Retinal pigment epithelial cell (primary cell): ENCODE measurements at places on chromosomes 13 and 19.

- no peak for DNase-seq
These were observed at the start of gene ATG4D for GRCh38 chr19:10543420-10544241. TSS of gene ATG4D (plus strand) at chr19:10543904. CDS start at chr19:10544091, 187 bp downstream.

- DNase-seq, result no peak
These were observed 27.9 kb upstream of the PARP4 start for GRCh38 chr13:24540236-24541126.

DNA sequence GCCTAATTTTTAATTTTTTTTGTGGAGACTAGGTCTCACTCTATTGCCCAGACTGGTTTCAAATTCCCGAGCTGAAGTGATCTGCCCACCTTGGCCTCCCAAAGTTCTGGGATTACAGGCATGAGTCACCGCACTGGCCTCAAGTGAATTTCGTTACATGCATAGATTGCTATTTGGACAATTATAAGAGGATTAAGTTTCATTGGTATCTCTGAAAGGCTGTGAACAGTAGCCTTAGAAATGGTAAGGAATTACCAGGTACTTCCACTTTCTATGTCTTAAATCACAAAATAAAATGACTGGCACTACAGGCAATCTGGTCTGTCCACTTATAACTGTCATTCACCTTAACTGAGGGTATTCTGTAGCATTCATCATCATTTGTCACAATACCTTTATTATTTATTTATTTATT, 2.9 kb upstream of the CCDC9 start:
- DNase-seq, result peak; percentile 91

- no peak for DNase-seq
These were observed 7.7 kb upstream of the TIMM50 start for GRCh38 chr19:39472746-39473442.

DNA sequence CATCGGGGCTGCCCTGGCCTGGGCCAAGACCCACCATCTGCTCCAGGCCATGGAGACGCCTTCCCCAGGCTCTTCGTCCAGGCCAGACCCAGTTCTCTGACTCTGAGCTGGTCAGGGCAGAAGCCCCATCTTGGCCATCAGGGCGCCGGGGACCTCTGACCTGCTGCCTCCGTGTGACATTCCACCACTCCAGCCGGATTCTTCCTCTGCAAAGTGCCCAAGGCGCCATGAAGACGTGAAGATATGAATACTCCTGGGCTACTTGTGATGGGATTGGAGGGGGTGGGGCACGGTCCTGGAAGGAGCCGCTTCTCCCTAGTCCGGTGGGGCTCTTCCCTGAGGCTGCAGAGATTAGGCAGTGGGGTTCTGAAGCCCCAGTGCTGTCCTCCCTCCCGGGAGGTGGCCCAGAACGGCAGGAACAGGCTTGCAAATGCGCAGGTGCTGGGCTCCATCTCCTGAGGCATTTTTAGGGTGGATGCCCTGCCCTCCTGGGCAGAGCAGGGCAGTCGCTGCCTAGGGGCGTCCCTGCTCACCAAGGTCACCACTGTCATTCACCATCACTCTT, 26.0 kb upstream of the SLC7A10 start:
- DNase-seq, result no peak

- no peak for DNase-seq
These were observed 917 bp downstream of the SPC24 start for GRCh38 chr19:11154683-11155047.

DNA sequence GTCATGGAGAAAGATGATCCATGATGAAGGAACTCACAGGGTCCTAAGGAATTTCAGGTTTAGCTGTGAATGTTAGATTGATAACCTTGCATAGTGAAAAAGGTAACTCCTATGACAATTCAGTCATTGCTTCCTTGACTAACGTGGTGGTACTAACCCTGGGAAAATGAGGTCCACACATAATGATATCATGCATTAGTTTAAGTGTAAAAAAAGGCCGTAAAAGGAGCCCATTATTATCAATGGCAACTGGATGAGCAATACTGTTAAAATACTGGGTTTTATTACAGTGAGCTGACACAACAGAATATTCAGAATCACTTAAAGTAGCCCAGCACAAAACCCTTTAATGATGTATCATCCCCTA, 515.4 kb downstream of the DCT start:
- DNase-seq, result no peak
